ENCODE measurements at places on chromosomes 1 and 21.
A peak's percentile ranks its signal among the peaks of the same experiment; 100 is the strongest.

DNA sequence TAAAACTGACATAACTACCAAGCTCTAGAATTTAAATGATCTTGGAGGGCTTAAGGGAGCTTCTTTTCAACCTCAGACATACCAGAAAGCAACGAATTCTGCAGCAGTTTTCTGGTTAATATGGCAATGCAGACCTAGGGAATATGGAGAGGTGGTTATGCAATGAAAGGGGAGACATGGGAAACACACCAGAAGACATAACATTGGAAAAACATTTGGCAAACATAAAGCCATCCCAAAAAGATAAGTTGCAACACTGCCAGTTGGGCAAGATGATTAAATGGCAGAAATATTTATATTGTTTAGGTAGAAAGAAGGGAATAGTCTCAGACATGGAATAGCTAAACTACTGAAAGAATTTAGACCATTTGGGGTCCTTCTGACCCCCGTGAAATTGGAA, 104.5 kb downstream of the KCNJ6 start:
- DNase-seq, result no peak

DNA sequence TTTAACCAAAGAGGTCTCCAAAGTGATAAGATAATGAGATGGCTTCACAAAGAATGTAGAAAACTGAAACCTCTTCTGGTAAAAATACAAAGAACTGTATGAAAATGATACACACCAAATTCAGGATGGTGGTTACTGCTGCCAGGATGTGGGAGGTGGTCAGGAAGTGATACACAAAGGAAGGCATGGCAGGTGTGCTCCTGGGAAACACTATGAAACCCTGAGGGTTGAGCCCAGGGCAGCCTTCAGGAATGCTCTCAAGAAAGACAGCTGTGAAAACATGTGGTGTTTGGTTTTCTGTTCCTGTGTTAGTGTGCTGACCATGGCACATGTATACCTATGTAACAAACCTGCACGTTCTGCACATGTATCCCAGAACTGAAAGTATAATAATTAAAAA, 109.3 kb downstream of the NTNG1 start:
- peak; percentile 78 for DNase-seq

GRCh38 chr1:204975568-204976235, 67.3 kb upstream of the CNTN2 start:
- peak; percentile 52 for DNase-seq

GRCh38 chr1:38004284-38005108, 818 bp downstream of the FHL3 start:
- peak; percentile 40 for DNase-seq

- DNase-seq, result no peak
Observed at GRCh38 chr21:31347435-31348032, 3.5 kb upstream of the TIAM1 start.

- DNase-seq, result no peak
Observed at GRCh38 chr1:5570931-5571330, 421.3 kb downstream of the NPHP4 start.

DNA sequence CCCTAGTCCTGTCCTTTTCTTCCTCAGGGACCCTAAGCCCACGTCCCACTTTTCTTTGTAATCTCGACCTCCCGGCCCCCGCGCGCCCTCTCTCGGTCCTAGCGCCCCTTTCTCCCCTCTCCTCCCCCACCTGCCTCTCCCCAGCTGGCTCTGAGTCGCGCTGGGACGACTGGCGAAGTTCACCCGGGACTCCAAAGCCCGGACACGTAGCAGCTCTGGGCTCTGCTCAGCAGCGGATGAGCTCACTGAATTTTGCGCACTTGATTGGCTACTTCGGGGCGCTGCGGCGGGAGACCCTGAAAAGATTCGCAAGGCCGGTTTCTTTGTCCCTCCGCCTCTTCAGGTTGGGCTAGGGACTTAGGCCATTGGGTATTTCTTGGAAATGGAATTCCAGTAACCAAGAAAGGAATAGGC, 16.3 kb upstream of the ACKR1 start:
- no peak for DNase-seq

GRCh38 chr1:183804916-183805841, at the start of gene RGL1:
RGL1 (plus strand) TSS chr1:183805120; CDS start chr1:183805298, 178 bp downstream.
- DNase-seq, result no peak

- DNase-seq, result peak; percentile 58
Observed at GRCh38 chr21:46153247-46154154, 1.9 kb downstream of the FTCD start.

DNA sequence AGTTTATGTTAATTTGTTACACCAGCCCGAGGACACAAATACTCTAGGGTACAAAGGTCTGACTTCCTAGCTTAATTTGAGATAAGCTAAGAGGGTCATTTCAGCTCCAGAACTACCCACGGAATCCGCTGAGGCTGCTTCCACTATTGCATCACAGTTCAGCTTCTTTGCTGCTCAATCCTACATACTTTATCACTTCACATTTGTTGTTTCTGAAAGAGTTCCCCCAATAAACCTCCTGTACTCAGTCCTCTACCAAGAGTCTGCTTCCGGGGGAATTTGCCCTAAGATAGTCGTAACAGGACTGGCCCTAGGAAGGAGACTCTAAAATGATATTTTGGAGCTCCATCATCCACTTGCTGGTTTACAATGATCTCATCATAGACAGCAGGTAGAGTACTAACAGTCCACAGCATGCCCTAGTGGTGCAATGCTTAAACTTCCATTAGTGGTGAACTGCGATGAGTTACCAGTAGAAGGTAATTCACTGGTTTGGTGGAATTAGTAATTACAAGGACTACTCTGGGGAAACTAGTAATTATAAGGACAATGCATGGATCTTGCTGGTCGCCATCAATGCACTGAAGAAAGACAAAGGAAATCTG, 229.3 kb downstream of the USH2A start:
- DNase-seq, result no peak

DNA sequence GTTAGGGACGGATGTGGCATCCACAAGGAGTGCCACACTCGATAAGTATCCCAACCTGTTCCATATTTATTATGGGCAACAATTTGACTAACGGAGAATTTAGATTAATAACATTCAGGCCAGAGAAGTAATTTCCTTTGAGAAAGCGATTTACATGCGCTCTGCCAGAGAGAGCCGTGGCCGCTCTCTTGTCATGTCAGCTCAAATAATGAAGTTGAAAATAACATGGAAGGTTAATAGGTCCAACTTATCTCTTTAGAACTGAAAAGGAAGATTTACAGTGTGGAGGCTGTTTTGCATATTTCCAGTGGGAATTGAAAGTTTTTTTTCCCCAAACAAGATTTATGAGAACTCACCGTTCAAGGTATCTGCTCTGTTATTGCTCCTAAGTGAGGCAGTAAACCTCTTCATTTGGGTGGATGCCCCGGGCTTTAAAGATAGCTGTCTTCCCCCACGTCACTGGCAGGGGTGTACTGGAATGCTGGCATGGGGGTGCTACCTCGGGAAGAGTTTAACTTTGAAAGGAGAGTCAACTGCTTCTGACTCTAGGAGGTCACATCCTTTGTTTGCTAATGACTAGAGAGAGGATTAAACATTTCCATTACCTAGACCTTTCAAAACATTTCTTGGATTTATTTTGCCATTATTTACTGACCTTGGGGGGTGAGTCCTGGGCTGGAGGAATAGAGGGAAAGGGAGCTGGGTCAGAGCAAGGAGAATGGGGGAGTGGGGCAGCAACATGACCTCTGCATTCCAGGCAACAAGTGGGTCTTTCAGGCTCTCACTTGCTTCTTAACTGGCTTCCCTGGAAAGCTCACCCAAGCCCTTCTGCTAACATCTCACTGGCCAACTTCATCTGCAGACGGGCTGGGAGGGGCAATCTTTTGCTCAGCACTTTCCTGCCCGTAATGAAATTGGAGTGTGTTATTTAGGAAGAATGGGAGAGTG, 204.2 kb downstream of the CAMTA1 start:
- DNase-seq, result no peak

GRCh38 chr1:25610822-25611630, 5.6 kb upstream of the MAN1C1 start:
- peak; percentile 67 for DNase-seq

DNA sequence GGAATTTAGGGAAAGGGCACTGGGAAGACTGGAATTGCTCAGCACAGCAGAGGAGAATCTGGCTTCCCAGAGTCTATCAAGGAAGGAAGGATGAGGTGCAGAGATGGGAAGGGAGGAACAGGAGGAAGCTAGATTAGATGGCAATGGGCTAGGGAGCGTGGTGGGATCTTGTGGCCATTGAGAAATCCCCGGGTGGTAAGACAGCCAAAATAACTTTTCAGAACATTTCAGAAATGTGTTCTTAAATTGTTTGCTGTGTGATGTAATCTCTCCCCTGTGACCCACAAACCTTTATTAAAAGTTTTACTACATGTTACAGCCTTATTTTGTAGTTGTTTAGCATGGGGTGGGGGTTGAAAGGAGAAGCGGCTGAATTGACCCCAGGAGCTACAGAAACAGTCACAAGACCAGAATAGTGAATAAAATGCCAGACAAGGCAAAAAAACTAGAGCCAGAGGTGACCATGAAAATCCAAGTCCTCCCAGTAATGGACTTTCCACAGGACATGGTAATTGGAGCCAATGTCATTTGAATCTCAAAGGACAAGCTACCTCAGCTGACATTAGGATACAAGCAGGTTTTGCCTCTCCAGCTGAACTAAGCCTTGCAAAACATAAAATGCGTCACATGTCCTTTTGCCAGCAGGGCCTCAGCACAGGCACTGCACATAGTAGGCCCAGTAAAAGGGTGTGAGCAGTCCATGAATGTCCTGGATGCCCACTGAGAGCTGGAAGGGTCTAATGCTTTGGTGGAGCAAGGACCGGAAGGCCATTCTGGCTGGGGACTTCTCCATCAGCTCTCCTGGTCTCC, 980 bp upstream of the AHCYL1 start:
- no peak for DNase-seq

DNA sequence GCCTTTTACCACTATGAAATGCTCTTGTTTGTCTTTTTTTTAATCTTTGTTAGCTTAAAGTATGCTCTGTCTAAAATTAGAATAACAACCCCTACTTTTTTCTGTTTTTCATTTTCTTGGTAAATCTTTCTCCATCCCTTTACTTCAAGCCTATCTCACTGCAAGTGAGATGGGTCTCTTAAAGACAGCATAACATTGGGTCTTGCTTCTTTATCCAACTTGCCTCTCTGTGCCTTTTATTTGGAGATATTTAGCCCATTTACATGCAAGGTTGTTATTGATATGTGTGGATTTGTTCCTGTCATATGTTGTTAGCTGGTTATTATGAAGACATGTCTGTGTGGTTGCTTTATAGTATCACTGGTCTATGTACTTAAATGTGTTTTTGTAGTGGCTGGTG, 41.3 kb upstream of the SSX2IP start:
- DNase-seq, result no peak

- peak; percentile 56 for DNase-seq
Observed at GRCh38 chr1:223341121-223341520, 22.9 kb downstream of the SUSD4 start.

Data from SJCRH30 (cell line).